Stimulated activated CD8-positive, alpha-beta memory T cell treated with anti-CD3 and anti-CD28 coated beads, Interleukin-7, amount 100 ng/mL, for 24 hours (primary cell): ENCODE measurements at places on chromosomes 16 and 17.

DNA sequence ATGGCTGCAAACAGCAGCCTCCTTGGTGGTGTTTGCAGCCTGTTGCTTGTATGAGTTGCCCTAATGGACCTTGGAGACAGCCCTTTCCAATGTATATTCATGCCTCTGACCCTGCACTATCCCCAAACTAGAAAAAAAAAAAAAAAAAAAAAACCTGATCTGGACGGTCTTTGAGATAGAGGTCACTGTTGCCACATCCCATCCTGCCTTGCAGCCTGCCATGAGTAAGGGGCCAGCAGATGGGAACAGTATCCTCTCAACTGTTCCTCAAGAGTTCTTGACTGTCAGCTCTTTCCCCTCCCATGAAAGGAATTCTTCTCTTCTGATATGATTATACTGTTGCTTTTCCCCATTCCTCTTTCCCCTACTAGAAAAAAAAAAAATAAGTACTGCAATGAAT lies 152.4 kb downstream of the SSH2 start:
- no peak for DNase-seq

- DNase-seq, result no peak
These were observed 431.3 kb downstream of the HS3ST3B1 start for GRCh38 chr17:14732211-14732610.

DNA sequence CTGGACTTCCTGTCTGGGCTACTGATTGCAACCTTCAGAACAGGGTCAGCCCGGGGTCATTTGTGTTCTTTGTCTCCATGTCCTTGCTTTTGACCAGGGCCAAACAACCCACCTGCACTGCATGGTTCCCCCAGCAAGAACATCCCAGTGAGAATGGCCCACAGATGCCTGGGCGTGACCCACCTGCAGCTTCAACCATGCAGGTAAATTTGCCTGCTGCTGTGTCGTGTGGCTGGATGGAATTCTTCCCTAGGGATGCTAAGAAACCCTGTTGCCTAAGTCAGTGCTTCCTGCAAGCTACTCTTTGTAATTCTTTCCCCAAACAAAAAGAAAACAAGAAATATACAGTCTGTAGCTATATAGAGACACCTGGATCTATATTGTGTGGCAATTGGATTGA lies 12.5 kb downstream of the CDH13 start:
- no peak for DNase-seq

DNA sequence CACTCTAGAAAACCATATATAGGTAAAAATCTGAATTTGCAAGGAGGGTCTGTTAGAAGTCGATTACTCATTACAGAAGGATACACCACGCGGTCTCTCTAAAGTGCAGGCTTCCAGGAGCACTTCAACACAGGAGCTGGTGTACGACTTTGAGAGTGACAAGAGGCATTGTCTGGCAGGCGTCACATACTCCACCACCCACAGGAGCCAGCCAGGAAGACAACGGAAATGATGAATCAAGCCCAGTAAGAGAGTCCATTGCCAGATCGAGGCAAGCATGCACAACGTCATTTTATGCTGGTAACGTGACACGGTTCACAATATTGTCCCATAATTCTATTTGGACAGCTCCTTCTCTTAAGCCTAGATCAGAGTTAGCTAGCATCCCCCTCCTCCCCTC lies 15.0 kb upstream of the CACNG4 start:
- no peak for DNase-seq

- DNase-seq, result no peak
These were observed 75.8 kb downstream of the TEX14 start for GRCh38 chr17:58615768-58616659.

- no peak for DNase-seq
These were observed 42.9 kb downstream of the GAS7 start for GRCh38 chr17:10155371-10156076.

GRCh38 chr16:75244844-75245758 lies 6.3 kb downstream of the BCAR1 start:
- no peak for DNase-seq
